ENCODE measurements at places on chromosomes 1 and 21. TPM values are rescaled to one million over a fixed set of nuclear protein-coding genes. Genes with fewer than 3 reads are reported as not detected.

- DNase-seq: no peak
These were observed 97.9 kb downstream of the PLPPR5 start for GRCh38 chr1:98906809-98907208.

- no peak for DNase-seq
These were observed 3.7 kb upstream of the SDE2 start for GRCh38 chr1:226002667-226003501.

S1PR1 gene
- total RNA-seq: 71.0 TPM

GRCh38 chr21:42480736-42481135 lies 15.3 kb downstream of the RSPH1 start:
- no peak for DNase-seq

TEDDM1 gene
- total RNA-seq: not detected
